ENCODE measurements at places on chromosomes 5 and 9.

- DNase-seq = no peak
Observed at GRCh38 chr5:176383248-176383905, 5.0 kb downstream of the NOP16 start.

- no peak for DNase-seq
Observed at GRCh38 chr9:121373011-121373729, 3.1 kb upstream of the STOM start.

- no peak for DNase-seq
Observed at GRCh38 chr5:145365464-145365863, 469.7 kb downstream of the PRELID2 start.

GRCh38 chr5:171537070-171537849, 117.8 kb downstream of the FGF18 start:
- DNase-seq = no peak

GRCh38 chr5:58851571-58851970, 268.7 kb downstream of the RAB3C start:
- DNase-seq = no peak

DNA sequence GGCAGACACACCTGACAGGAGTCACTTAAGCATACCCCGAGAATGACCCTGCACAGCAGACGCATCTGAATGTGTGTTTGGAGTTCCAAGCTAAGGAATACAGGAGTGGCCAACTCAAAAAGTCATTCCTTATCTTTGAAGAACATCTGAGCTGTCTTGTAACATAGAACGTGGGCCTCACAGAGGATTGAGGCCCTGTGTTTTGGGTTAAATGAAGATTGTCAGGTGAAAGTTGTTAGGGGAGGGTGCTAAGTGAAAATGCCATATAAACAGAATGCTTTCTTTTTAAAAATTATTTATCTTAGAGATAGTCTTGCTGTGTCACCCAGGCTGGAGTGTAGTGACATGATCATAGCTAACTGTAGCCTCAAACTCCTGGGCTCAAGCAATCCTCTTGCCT, 100.9 kb downstream of the PIK3R1 start:
- no peak for DNase-seq

GRCh38 chr9:109098171-109098959, 21.4 kb downstream of the TMEM245 start:
- no peak for DNase-seq

- DNase-seq = peak; percentile 63
Observed at GRCh38 chr5:134004626-134005416, at the start of gene VDAC1. Gene VDAC1, minus strand, starts transcription at chr5:134004975. Its CDS starts 11,963 bp downstream, at chr5:133993012.

GRCh38 chr9:134758949-134759607, 117.5 kb downstream of the COL5A1 start:
- no peak for DNase-seq

DNA sequence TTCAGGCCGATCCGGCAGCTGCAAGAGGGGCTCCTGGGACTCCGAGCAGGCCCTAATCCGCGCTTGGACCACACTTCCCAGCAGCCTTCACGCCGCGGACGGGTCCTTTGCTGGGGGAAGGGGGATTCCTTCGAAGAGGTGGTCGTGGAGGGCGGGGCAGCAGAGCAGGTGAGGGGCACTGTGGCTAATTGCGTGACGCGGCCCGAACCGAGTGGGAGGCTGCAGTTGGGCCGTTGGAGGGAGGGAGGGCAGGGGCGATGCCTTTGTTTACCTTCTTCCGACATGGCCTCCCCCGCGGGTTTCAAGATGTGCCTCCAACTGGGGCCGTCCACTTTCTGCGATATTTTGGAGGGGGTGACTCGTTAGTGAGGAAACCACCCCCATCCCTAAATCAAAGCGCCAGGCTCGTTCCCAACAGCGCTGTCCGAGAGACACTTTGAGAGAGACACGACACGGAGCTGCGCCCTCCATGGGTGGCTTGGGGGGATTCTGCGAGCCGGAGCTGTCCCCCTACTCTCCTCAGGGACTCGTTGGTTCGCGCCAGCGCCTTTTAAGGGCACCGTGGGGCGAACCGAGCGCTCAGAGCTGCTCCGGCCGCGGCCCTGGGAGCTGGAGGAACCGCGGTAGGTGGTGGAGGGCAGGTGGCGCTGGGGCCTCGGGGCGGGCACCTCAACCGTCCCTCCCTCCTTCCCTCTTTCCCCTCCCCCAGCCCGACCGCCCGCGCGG, at the start of gene FAM53C:
Gene FAM53C, plus strand, starts transcription at position 582 of the 726 bp plus-strand sequence. CDS start 3,070 bp downstream, outside the sequence.
- DNase-seq = peak; percentile 89

- no peak for DNase-seq
Observed at GRCh38 chr9:96483197-96483596, 33.2 kb downstream of the HABP4 start.

DNA sequence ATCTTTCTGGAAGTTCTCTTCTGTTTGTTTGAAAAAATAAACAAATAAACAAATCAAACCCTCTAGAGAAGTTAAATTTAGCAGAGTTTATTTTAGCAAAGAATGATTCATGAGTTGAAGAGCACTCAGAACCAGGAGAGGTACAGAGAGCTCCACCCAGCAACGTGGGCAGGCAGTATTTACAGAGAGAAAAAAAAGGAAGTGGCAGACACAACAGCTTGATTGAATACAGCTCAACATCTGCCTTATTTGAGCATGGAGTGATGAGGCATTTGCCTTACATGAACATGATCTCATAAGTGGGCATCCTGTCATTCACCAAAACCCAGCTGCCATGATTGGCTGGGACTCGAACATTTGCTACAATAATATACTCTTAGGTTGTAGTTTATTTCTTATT, 381.6 kb upstream of the ADAMTS16 start:
- DNase-seq = no peak

- no peak for DNase-seq
Observed at GRCh38 chr5:127290019-127290945, at the start of gene MEGF10. Gene MEGF10, plus strand, starts transcription at chr5:127290796. Its CDS starts 40,513 bp downstream, at chr5:127331309.

DNA sequence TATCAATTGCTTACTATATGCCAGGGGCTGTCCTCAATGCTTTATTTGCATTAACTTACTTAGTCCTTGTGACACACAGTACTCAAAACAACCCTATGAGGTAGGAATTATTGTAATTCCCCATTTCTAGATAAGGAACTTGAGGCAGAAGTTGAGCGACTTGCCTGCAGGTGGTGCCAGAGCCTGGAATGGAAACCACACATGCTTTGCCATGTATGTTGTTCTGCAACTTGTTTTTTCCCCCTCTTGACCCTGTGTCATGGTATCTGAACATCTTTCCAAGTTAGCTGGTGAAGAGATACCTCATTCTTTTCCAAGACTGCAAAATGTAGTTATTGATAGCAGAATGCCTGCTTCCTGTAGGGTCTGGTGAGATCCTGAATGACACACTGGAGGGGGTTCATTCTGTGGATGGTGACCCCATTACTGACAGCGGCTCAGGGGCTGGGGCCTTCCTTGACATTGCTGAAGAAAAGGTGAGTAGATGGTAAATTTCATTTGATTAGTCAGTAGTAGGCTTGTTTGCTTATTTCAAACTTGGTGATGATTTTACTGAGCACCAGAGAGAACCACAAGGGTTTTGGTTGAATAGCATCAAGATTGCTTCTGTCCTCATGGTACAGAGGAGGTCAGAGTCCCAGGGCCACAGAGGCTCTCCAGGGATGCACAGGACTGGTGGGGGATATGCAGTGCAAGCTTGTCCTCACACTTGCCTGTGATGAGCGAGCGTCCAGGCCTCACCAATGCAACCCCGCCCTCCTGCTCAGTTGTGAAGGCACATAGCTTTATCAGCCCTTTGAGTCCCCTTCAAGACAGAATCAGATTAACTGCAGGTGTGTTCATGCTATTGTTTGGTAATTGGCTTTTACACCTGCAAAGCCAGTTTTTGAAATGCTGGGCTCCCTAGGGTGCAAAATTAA, 57.0 kb downstream of the COL15A1 start:
- no peak for DNase-seq

DNA sequence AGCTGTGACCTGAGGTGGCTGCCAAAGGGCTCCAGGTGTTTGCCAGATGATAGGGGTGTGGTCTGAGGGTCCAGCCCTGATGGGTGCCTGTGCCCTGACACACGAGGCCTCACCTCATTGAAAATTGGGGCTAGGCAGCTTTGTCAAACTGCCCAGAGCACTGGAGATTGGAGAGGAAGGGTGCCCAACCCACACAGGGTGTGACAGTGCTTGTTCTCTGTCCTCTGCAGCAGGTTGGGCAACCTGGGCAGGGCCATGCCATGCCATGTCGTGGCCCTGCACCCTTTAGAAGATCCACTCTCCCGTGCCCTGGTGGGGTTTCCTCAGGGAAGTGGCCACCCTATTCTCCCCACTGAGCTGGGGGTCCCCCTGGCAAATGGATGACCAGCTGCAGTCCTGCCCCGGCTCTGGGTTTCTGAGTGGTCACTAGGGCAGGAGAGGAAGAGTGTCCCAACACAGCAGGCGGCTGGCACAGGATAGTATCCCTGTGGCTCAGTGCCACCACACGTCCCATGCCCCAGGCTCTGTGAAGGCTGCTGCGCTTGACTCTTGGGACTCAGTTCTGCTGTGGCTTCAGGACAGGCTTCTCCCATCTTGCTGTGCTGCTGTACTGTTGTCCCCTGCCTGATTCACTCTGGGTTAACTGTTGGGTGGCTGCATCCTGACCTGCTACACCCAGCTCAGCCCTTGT, 100.8 kb upstream of the PITX1 start:
- DNase-seq = no peak

- no peak for DNase-seq
Observed at GRCh38 chr9:642014-642413, 199.5 kb upstream of the DMRT1 start.

DNA sequence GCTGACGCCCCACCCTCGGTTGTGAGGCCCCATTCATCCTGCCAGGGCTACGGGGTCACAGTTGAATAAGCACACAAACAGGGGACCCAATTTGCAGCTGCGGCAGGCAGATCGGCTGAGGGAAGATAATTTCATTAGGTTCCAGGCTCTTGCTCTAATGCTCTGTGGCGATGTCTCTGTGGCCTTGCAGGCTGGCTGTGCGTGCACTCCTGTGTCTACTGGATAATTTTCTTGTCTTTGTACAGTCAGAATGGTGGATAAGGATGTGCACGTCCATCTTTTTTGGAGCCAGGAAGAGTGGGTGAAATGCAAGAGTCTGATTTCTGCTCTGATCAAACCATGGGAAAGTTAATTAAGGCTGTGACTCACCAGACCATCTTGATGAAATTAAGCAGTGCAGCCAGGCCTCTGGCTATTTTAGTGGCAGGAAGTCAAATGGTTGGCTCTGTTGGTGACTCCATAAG, 39.2 kb downstream of the NSG2 start:
- DNase-seq = no peak

DNA sequence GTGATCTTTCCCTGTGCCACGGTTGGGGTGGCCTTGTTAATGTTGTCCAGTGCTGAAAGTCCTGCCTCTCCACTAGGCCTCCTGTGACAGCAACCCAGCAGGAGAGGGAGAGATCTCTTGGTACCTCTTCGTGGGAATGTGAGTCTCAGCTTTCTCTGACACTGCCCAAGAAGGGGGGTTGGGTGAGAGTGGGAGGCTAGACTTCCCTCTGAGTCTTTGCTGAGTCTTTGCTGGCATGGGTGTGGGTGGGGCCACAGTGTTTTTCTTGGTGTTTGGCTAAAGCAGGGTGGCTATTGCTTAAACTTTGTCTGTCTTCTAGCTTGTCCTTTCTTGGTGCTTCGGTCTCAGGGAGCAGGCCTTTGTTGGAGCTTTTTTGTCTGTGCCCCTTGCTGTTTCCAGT, 145.6 kb downstream of the GNA14 start:
- no peak for DNase-seq

DNA sequence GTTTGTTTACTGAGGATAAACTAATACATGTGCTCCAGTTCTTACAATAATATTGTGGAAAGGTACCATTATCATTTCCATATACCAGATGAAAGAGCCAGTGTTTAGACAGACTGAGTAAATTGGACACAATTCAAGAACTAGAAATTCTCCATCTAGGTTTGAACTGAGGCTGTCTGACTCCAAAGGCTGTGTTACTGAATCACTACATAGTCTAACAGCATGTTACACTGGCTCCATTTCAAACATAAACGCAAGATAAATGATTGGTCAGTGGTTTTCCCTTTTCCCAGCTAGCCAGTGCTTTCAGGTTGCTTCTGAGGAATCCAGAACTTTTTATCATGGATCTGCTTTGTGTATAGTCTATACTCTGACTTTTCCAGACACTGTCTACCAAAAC, 8.1 kb downstream of the SPDL1 start:
- DNase-seq = no peak

DNA sequence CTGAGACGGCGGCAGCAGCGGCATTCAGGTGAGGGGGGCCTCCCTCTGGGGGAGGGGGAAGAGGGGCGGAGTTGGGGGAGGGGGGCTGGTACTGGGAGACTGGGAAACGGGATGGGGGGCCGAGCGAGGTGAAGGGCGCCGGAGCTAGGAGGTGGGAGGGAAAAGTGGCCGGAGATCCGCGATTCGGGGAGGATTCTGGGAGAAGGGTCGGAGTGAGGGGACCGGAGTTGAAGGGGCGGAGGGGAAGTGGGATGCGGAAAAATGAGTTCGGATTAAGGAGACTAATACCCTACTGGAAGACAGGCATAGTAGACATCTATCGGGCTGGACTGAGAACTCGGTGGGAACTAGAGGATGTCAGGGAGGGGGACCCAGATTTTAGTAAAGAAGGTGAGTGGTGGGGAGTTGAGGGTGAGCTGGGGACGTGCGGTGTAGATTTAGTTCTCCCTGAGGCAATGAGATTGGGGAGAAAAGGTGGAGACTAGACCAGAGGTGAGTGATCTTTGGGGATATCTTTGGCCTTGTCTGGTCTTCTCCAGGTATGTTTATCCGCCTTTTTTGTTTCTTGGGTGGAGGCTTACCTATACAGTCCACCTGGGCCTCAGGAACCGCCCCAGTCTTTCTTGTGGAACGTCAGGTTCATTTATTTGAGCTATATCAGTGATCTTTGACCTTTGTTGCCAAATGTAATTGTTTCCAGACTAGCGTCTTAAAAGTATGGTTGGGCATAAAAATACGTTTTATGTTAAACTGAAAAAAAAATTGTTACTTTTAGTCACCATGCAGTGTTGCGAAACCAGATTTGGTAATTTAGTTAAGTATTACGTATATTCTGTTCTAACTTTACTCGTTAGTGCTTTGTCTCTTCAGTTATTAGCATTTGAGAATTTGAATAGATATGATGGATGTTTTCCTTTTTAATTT, 632 bp downstream of the UBAP1 start:
- DNase-seq = no peak

GRCh38 chr5:56329652-56330051, 96.5 kb upstream of the ANKRD55 start:
- DNase-seq = no peak

GRCh38 chr5:73388306-73388684, 60.3 kb downstream of the FOXD1 start:
- no peak for DNase-seq

DNA sequence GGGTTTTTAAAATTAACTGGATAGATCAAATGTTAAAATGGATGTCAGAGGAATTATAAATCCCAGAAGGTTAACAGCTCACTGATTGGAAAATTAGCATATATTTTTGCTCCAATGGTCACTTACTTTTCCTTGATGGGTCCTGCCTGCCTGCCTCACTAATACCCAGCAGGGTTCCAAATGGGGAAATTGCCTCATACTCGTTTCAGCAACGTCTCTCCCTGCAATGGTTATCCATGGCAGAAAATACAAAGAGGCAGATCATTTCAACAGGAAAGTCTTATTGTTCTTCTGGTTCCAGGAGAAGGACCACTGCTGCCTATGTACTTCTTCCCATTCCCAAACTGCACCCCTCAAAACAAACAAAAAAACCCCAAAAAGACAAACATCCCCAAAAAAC, 71.3 kb downstream of the ERP44 start:
- DNase-seq = no peak

- no peak for DNase-seq
Observed at GRCh38 chr5:71533142-71533541, 54.0 kb upstream of the MCCC2 start.

- DNase-seq = no peak
Observed at GRCh38 chr9:114604989-114605388, 6.1 kb upstream of the TMEM268 start.

Measured in stimulated activated CD4-positive, alpha-beta T cell treated with anti-CD3 and anti-CD28 coated beads, TNF-alpha, amount 100 ng/mL, for 4 hours (primary cell).